Stimulated activated CD4-positive, alpha-beta T cell treated with anti-CD3 and anti-CD28 coated beads, Interleukin-1b, Interleukin-23, amount 100 ng/mL, for 24 hours (primary cell): ENCODE measurements at places on chromosomes 5 and 9.

DNA sequence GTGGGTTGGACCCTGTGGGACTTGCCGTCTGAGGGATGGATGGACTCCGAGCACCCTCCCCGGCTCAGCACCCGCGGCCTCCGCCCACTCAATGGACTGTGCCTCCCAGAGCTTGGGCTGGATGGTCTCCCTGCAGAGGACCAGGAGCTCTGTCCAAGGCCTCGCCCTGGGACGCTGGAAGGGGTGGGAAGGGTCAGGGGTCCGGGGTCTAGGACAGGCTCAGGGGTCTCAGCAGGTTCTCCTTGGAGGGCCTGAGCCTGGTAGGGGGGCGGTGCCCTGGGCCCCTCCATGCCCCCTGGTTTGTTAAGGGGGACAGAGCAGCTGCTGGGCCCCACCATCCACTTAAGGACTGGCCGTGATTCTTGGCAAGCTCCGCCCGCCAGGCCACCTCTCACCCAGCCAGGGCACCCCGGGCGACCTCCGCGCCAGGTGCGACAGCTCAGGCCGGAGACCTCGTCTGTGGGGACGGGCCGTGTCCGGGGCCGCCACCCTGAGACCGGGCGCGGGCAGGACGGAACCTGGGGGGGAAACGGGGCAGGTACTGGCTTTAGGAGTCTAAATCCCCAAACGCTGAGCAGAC is 29.2 kb downstream of the EXOC3 start:
- no peak for DNase-seq

GRCh38 chr5:146825033-146825432 is 53.5 kb downstream of the PPP2R2B start:
- no peak for DNase-seq

DNA sequence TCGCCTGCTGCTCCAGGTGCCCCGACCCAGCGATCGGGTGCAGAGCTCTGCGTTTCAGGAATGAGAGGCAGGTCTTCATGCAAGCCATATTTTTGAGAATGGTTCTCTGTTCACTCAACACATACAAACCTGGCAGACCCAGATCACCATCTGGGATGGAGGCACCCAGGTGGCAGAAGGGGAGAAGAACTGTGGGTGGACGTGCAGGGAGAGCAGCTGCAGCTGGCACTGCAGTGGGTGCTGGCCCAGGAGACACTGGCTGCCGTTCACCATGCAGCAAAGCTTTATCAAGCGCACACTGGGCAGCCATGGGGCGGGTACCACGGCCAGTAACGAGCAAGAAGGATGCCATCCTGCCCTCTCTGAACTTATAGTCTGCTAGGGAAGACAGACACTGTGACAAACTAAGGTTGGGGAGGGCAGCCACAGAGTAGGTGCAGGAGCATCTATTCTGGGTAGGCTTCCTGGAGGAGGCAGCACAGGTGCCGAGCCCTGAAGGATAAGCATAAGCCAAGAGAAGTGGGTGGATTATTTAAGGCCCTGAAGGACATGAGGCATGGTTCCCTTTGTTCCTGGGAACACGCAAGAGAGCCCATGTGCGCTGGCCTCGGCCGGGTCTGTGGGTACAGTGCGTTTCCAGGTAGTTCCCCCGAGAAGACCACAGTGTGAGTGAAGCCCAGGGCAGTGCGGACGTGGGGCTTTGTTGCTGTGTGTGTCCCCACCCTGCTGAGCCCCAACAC is 46.2 kb upstream of the FCN2 start:
- DNase-seq: no peak

GRCh38 chr5:88436290-88436689 is 167.6 kb upstream of the TMEM161B start:
- no peak for DNase-seq

DNA sequence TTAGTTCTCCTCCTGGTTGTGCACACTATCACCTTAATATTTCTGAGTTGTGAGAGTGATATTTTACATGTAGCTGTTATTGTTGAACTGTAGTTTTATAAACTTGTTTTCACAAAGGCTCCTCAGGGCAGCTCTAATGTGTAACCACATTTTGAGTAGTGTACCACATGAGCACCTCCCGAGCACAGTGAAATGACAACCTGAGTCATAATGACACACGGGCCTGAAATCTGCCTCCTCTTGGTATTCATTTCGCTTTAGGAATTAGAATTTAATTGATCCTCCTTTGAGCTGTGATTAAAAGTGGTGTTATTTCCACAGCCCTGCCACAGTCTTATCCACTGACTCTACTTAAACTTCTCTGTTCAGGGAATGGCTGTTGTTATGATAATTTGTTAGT is 7.9 kb downstream of the MTRR start:
- no peak for DNase-seq

GRCh38 chr5:149820012-149820411 is 89.9 kb downstream of the PPARGC1B start:
- DNase-seq: no peak

GRCh38 chr5:126965061-126965475 is 65.3 kb downstream of the MARCHF3 start:
- DNase-seq: no peak

GRCh38 chr9:104960662-104961061 is 32.7 kb upstream of the ABCA1 start:
- DNase-seq: no peak
